ENCODE measurements at places on chromosomes 12 and 14. TPM values are rescaled to one million over a fixed set of nuclear protein-coding genes. Genes with fewer than 3 reads are reported as not detected.
A peak's percentile ranks its signal among the peaks of the same experiment; 100 is the strongest.

DNA sequence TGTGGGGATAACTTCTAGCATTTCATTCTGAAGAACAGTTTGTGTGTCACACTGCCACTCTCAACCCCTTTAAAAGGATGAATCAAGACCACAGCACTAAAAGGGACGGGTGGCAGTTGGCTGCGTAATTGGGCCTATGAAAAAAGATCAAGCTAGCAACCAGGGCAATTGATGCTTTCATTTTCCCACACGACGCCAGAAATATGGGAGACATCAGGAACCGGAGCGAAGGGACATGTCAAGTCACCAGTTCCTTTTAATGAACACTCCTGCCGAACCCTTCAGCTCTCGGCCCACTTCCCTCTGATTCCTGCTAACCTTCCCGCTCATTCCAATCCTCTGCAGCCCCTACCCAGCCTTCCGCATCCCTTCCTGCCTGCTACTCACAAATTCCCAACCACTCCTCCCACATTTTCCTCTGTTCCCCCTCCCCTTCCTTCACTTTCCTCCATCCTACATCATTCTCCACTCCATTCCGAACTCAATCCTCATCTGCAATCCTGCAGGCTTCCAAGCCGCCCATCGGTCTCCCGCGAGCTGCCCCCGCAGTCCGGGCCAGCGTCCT lies 753 bp downstream of the CSRNP2 start:
- peak; percentile 42 for DNase-seq

KRT2 gene
- 0.10 TPM for total RNA-seq

GRCh38 chr12:16225692-16226091 lies 51.8 kb downstream of the SLC15A5 start:
- no peak for DNase-seq

- no peak for DNase-seq
Observed at GRCh38 chr14:102696332-102696731, 80.9 kb upstream of the TRAF3 start.

DNA sequence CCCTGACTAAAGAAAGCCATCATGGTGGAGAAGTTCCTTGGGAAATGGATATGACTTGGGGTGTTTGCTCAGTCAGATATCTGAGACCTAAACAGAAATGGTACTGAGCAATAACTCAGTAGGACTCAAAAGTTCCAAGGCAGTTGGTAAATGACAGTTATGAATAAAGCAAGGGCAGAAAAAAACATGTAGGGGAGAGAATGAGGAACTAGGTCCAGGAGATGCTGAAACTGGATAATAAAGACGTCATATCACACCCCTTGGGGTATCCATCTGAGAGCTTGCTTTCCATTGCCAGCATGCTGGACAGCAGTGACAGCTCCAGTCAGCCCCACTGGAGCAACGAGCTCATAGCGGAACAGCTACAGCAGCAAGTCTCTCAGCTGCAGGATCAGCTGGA lies 37.5 kb downstream of the RPGRIP1 start:
- DNase-seq: no peak

- no peak for DNase-seq
Observed at GRCh38 chr12:45914090-45914489, 76.3 kb downstream of the SCAF11 start.

All from activated CD8-positive, alpha-beta T cell treated with anti-CD3 and anti-CD28 coated beads, Interleukin-2, amount 10 ng/mL, durations not matched to agents 7 days and 5 days (primary cell).